ENCODE measurements at places on chromosomes 2 and 18.
A peak's percentile ranks its signal among the peaks of the same experiment; 100 is the strongest.

DNA sequence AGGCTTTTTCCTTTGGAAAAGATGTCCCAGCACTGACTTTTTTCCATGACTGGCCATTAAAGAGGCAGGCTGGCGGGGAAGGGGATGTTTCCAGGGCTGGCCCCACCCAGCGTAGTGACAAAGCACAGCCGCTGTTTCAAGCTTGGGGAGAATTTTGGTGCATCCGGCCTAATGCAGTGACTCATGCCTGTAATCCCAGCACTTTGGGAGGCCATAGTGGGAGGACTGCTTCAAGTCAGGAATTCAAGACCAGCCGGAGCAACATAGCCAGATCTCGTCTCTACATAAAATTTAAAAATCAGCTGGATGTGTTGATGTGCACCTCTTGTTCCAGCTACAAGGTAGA is 78.0 kb upstream of the SH3BP4 start:
- peak; percentile 79 for DNase-seq

GRCh38 chr2:3229221-3229620 is 148.4 kb downstream of the EIPR1 start:
- DNase-seq: no peak

GRCh38 chr18:47745227-47745626 is 185.2 kb downstream of the SMAD2 start:
- no peak for DNase-seq

GRCh38 chr2:230668184-230668938 is 44.3 kb upstream of the CAB39 start:
- DNase-seq: no peak

- peak; percentile 30 for DNase-seq
These were observed 538.2 kb downstream of the NYAP2 start for GRCh38 chr2:225937625-225938187.

DNA sequence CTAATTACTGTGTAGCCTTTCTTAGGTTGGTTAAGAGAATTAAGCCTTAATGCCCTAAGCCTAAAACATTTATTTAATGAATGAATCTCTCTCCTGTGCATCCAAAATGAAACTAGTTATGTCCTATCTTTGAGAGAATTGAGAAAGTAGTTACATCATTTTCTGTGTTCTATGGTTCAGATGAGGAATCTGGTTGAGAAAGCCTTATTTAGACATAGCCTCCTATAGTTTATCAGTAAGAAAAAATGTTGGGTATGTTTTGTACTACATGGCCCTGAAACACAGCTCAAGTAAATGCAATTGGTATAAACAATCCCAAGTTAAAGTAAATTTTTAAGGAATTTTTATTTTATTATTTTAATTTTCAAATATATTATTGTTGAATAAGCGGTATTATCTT is 25.9 kb upstream of the RAMP1 start:
- peak; percentile 70 for DNase-seq

DNA sequence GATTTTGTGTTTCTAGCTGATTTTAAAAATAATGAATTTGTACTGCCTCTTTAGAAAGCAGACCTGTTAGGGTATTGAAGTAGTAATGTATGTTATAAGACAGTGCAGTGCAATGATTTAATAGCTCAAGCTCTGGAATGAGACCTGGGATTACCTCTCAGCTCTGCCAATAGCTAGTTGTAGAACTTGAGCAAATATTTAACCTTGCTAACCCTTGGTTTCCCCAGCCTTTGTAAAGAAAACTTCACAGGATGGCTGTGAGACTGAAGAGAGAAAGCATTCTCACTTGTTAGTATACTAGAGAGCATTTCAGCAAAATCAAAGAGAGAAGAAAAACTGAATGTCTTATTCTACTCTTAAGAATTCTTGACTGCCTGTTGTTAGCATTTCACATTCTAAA is 293.9 kb downstream of the KIAA1328 start:
- no peak for DNase-seq

DNA sequence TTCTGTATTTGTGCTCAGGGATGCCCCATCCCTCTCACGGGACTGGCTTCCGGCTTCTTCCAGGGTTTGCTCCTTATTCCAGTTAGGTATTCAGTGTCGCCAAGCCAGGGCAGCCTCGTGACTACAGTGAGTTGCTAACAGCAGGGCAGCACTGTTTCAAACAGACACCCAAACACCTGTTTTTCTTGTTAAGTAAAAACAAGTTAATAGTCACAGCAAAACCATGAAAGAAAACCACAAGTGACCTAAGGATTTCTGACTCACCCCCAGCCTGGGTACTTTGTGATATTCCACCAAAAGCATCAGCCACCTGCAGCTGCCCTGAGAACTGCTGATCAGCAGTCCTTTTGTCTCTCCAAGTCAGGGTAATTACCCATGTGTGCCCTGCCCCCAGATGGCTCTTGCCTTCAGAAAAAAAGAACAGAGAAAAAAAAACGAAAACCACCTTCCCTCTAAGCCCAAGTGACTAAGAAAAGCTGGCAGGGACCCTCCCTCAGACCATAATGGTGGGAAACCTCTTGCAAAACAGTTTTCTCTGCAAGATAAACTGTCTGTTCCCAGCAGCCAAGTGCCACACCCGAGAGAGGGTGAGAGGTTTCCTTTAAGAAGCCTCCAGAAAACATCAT is 178.2 kb downstream of the ANAPC1 start:
- DNase-seq: peak; percentile 89

GRCh38 chr2:81872006-81872405 is 1567.5 kb upstream of the LRRTM1 start:
- DNase-seq: no peak

DNA sequence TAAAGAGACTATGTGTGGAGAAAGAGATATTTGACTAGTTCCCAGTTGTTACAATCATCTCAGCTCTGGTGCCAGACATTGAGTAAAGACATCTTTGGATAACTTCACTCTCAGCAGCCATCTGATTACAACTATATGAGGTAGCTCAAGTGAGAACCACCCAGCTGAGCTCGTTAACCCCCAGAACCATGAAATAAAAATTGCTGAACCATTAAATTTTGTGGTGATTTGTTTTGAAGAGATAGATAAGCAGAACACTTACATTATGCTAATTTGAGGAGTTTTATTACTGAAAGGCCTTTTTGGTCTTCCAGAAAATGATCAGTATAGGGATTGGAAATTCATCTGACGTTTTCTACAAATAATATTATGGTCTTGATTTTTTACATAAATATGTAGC is 101.1 kb downstream of the PMS1 start:
- no peak for DNase-seq

DNA sequence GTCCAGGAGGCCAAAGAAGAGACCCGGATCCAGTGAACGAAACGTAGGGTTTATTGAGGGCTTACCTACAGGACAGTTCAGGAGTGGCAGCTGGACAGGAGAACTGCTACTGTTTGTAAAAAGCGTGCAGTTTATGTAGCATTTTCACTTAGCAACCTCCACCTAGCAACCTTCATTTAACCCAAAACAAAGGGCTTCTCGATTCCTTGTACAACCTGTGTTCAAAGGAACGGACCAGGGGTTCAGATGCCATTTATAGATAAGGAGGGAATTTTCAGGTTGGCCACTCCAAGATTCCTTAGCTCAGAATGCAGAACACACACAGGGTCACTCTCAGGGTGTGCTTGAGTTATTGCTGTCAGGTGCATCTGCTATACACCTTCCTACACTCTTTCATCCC is 65.1 kb upstream of the YWHAQ start:
- DNase-seq: no peak

GRCh38 chr18:11906926-11907874 is 917 bp downstream of the MPPE1 start:
- DNase-seq: peak; percentile 18

DNA sequence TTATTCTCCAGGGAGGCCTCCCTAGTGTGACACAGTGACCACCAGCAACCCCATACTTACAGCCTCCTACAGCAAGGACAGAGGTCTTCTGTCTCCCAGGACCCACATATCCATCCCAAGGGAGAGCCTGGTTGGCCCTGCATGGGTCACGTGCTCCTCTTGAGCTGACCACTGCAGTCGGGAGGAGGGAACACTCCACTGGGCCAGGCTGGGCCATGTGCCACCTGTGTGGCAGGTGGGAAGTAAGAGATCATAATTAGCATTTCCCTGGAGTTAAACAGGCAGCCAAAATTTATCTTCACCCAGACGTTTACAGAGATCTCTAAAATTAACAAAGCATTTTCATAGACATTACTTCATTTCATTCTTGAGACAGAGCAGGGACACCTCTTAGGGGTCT is 33.4 kb upstream of the MLPH start:
- DNase-seq: no peak

DNA sequence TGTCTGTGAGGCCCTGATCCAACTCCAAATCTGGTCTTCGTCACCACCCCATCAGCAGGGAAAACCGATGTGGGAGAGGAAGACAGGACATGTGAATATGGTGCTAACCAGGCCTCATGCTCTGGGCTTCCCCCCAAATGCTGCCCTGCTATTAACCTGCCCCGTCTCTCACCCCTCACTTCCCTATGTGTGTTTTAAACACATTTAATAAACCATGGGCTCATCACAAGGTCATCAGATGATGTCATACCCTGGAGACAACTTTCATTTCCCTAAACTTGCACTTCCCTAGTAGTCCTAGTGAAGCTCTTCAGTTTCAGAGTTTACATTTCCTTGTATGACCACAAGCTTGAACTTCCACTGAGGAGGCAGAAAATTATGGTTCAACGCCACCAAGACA is 49.9 kb downstream of the CD8B2 start:
- DNase-seq: no peak

DNA sequence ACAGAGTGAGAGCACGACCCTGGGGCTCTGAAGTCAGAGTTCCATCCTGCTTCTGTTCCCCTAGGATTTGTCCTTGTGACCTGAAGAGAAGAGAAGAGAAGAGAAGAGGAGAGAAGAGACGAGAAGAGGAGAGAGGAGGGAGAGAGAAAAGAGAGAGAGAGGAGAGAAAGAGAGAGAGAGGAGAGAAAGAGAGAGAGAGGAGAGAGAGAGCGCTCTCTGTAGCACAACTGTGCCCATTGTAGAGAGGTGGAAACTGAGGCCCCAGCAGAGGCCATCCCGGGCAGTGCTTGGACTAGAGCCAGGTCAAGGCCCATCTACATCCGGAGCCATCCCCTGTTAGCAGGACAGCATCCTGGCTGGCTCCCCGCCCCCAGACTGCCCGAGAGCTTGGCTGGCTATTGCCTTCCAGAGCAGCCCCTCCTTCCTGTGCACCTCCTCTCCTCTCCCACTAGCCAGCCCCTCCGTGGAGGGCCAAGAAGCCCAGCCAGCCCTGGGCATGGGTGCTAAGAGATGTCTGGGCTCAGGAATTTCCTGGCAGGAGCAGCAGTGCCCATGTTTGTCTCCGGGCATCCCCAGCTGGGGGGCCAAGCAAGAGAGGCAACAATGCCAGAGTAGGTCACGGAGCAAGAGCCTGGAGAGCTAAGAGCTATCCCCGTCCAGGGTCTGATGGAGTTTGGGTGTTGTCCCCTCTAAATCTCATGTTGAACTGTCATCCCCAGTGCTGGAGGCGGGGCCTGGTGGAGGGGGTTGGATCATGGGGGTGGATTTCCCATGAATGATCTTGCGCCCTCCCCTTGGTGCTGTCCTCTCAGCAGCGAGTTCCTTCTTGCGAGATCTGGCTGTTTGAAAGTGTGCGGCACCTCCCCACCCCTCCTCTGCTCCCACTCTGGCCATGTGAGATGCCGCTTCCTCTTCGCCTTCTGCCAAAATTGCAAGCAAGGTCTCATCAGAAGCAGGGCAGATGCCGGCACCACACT is 18.2 kb upstream of the GPR55 start:
- no peak for DNase-seq

DNA sequence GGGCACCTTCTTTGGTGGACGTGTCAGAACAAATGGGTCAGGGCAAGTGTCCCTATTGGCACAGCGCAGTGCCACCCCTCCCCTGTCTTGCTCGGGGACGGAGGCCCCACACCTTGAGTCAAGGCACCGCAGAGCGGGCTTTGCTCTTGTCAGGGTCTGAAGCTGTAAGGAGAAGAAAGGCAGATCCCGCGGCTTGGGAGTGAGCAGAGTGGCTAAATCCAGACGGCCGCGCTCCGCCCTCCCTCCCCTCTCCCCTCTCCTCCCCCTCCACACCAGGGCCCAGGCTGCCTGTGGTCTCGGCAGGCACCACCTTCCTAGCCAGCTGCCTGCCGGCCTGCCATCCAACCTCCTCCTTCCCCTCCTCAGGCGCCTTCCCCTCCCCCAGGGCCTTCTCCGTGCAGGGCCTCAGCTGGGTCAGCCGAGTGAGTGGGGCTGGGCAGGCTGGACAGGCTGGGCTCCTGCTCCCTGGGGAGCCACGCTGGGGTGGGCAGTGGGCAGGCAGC is 25.8 kb downstream of the SPEG start:
- DNase-seq: peak; percentile 79

- peak; percentile 82 for DNase-seq
These were observed 416.0 kb upstream of the NETO1 start for GRCh38 chr18:73283788-73284187.

DNA sequence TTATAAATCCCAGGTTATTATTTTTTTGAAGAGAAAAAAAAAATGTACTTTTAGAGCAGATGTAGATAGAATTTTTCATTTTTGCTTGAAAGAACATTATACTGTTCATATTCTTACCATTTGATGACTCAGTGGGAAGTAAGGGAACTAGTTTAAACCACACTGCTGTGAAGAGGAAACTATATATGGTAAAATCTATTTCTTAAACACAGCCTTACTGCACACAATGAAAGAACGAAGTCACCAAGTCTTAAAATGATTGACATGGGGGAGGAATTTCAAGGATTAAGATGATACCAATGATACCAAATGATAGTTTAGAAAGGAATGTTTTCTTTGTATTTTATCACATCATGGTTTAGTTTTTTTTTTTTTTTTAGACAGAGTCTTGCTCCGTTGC is 5.0 kb downstream of the ACTR2 start:
- DNase-seq: peak; percentile 60

GRCh38 chr18:46334868-46335281 is 230.7 kb downstream of the HAUS1 start:
- peak; percentile 7 for DNase-seq
